Bronchial epithelial cell (primary cell): ENCODE measurements at places on chromosomes 12 and 14. TPM values are rescaled to one million over a fixed set of nuclear protein-coding genes. Genes with fewer than 3 reads are reported as not detected.

DNA sequence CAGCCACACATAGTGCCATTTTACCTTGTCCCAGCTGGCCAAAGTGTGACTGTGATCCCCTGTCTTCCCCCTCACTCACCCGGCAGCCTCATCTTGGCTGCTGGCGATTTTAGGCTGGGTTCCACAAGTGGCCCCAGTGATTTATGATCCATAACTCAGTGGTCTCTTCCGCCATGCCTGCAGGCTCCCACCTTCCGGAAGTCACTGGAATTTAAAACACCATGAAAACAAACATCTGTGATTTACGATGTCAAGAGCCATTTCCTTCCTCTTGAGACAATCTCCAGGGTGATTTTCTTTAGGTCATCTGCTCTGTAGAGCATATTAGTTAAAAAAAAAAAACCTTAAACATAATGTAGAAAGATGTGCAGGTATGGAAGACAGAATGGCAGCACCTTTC, 282.3 kb downstream of the CACNA1C start:
- no peak for DNase-seq

DNA sequence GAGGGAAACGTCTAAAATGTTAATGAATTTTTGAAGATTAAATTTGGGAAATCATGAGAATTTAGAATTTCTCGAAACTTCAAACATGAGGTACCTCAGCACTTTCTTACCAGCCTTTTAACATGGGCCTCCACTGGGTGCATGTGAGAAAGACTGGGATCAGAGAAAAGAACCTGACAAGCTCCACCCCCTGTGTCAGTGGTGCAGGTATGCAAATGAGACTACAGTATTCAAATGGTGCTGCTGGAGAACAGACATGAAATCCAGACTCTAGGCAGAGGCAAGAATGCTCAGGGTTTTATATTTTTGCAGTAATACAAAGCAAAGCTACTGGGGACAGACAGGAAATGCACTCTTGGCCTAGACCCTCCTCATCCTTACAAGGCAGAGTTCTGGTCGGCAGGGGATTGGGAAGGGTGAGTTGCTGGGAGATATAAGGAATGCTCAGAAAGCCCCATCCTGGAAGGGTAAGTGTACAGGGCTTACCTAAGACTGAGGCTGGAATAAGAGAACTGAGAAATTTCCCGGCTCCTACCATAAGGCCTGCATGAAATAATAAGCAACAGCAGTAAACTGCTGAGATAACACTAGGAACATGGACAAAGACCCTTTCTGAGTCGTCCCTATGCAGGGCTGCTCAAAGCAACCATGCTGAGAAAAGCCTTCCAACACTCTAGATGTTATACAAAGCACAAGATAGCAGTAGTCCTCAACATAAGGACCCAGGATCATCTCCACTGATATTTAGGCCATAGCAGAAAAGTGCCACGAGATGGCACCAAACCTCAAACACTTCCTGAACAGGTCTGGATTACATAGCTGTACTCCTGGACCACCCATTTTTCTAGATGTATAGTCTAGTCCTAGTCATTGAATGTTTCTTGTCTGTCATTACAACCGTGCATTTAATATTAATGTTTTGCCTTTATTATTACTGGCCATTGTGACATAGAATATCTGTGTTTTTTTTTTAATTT, 260.8 kb downstream of the RASSF9 start:
- peak; percentile 64 for DNase-seq

Gene TGFB3
- 1.3 and 1.5 TPM in 2 replicates for total RNA-seq

DNA sequence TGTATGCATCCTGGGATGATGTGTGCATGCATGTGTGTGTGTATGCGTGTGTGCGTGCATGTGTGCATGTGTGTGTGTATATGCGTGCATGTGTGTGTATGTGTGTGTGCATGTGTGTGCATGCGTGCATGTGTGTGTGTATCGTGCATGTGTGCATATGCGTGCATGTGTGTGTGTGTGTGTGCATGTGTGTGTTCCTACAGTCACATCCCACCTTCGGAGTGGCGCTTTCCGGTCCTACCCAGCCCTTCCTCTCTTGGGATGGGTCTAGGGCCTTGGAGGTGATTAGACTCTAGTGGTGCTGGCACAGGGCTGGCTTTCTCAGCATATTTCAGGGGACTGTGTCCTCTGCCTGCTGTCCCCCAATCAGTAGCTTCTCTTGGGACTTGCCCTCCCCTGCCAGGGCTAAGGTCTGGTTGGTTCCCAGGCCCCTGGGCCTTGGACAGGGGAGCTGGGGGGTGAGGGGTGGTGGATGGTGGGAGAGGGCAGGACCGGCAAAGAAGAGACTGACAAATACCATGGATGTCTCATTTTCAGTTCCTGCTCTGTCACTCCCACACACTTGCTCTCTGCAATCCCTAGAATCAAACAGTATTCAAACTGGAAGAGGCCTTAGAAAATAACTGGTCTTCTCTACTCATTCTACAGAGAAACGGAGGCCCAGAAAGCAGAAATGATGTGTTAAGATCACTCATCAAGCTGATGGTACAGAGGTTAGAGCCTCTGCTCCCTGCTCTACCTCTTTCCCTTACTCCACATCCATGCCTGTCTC, 21.9 kb upstream of the FAIM2 start:
- no peak for DNase-seq

Gene RPGRIP1
- total RNA-seq: not detected in 2 replicates

Gene PRPH
- 0.26 and 0.51 TPM in 2 replicates for total RNA-seq

- peak; percentile 33 for DNase-seq
Observed at GRCh38 chr12:40336573-40337199, 111.9 kb downstream of the LRRK2 start.

- no peak for DNase-seq
Observed at GRCh38 chr12:52259657-52260243, 14.7 kb upstream of the KRT86 start.

- DNase-seq: no peak
Observed at GRCh38 chr14:59202031-59202430, 13.6 kb downstream of the DAAM1 start.

DNA sequence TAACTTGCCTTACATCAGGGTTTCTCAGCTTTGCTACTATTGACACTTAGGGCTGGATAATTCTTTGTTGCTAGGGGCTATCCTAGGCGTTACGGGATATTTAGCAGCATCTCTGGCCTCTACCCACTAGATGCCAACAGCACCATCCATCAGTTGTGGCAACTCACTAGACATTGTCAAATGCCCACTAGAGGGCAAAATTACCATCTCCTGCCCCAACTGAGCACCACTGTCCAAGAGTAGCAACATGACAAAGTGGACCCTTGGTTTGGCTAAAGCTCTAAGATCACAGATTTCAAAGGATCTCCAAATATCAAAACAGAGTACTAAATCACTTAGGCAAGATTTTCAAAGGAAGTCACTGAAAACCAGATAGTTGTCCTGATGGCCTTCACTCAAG, 251.7 kb upstream of the TBX3 start:
- no peak for DNase-seq

Gene LYZ
- under 0.01 and 0.13 TPM in 2 replicates for total RNA-seq

DNA sequence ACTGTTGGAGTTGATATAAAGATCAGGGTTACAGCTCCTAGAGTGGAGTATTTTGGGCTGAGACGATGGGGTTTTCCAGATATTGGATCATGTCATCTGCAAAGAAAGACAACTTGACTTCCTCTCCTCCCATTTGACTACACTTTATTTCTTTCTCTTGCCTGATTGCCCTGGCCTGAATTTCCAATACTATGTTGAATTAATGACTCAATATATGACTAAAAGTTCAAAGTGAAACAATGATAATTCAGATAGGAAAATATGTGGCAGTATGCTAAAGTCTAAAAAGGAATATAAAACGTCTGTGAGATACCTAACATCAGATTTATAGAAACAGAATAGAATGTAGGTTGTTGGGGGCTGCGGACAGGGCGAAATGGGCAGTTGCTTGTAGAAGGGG, 72.2 kb downstream of the BHLHE41 start:
- DNase-seq: peak; percentile 33
